Stimulated activated CD8-positive, alpha-beta memory T cell treated with anti-CD3 and anti-CD28 coated beads, Interleukin-4, amount 100 ng/mL, for 1 hour (primary cell): ENCODE measurements at places on chromosomes 12 and 14.

GRCh38 chr12:41699658-41700057 lies 445.0 kb downstream of the GXYLT1 start:
- no peak for DNase-seq

GRCh38 chr12:102633981-102634605 lies 153.7 kb upstream of the IGF1 start:
- DNase-seq: no peak

GRCh38 chr14:72999316-72999715 lies 27.6 kb downstream of the ZFYVE1 start:
- DNase-seq: no peak

GRCh38 chr12:105590571-105590970 lies 260.1 kb downstream of the C12orf75 start:
- no peak for DNase-seq

GRCh38 chr12:27970401-27971120 lies 2.0 kb downstream of the PTHLH start:
- DNase-seq: no peak

- DNase-seq: no peak
Observed at GRCh38 chr14:104431929-104432541, 147.5 kb upstream of the C14orf180 start.

DNA sequence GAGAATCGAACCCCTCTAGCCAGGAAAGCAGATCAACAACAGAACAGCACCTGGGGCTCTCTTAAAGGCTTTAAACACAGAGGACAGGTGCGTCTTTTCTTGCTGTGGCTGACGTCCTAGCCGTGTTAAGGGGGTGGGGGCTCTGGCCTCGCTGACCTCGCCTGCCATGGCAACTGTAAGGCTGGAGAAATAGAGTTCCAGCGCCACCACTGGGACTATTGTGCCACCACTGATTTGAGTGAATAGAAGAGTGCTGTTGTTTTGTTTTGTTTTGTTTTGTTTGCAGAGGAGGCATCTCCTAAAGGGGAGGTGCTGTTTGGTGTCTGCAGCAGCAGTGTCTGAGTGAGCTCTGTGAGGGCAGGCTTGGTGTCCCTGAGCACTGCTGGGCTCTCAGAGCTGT lies 34.2 kb upstream of the PRMT8 start:
- no peak for DNase-seq

DNA sequence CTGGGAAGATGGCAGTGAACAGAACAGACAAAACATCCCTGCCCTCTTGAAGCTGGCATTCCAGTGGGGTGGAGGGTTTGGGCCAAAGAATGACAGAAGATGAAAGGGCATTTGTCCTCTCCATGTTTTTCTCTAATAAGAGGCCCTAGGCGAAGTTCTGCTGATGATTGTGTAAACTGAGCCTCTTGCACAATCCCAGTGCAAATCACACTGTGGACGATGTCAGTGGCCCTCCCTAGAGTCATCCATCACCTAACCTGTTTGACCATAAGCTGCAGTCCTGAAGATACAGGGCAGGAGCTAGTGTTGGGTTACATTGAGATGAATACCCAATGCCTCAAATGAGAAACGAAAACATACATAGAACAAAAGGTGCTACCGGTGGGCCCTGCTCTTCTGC lies 622.4 kb upstream of the TBX3 start:
- no peak for DNase-seq

GRCh38 chr12:108854451-108855283 lies 2.7 kb downstream of the SSH1 start:
- DNase-seq: no peak

DNA sequence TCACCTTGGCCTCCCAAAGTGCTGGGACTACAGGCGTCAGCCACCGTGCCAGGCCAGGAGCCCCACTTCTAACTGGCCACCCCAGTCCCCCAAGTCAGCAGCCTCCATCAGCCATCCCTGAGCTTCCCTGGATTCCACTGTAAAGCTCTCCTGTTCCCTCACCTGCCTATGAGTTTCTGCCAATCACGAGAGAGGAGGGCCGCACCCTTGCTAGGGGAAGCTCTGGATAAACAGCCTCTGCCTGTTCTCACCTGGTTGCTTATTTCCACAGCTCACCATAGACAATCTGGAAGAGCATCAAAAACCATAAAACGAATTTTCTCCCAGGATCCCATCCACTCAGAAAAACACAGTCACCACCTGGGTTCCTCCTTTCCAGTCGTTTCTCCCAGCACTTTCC lies 5.0 kb downstream of the CDCA4 start:
- DNase-seq: no peak

DNA sequence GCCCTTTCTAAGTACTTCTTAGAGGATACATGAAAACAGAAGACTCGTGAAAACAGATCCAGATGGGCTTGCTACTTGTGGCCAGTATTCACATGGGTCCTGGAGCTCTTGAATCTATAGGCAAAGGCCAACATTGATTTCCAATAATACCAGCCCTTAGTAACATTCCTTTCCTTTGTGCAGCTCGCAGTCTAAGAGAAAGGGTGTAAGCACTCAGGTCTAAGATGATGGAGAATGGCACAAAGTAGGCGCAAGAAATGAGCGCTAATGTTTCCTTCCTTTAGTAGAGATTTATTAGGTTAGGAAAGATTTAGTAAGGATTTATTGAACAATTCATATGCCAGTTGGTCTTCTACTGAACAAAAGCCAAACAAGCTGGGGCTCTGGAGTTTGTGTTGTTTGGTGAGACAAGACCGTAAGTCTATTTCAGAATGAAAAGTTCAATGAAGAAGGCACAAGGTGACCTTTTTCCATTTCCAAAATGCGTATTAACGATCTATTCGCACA lies 525 bp downstream of the RNU6-8 start:
- DNase-seq: no peak

DNA sequence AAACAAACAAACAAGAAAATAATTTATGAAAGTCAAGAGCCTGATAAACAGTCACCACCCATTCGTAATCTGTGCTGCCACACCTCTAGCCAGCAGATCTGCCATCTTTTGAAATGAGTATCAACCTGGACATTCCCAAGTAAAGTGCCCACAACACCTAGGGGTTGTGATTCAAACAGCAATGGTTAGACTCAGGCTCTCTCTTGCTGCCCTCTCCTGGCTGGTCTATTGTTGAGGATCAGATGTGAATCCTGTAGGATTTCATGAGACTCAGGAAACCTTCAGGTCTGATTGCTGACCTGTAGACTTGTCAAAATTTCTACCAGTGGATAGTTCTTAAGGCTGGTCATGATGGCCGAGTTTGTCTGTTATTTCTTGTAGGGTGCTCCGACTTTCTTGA lies 26.8 kb downstream of the DGLUCY start:
- DNase-seq: no peak

DNA sequence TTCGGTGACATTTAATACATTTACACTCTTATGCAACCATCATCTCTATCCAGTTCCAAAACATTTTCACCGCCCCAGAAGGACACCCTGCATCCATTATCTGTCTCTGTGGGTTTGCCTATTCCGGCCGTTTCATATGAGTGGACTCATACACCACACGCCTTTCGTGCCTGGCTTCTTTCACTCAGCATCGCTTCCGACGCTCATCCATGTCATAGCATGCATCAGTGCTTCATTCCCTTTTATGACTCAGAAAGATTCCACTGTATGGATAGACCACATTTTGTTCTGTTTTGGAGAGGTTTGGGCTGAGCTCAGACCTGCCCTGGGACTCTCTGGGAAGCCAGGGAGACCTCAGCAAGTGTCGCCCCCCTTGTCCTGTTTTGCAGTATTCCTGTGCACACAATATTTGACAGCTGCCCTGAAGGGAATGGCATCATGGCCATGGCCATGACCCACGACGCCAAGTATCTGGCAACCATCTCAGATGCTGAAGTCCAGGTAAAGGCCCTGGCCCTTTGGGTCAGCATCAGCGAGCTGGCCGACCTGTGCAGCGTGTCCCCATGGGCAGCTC lies 23.8 kb downstream of the CFAP251 start:
- no peak for DNase-seq

DNA sequence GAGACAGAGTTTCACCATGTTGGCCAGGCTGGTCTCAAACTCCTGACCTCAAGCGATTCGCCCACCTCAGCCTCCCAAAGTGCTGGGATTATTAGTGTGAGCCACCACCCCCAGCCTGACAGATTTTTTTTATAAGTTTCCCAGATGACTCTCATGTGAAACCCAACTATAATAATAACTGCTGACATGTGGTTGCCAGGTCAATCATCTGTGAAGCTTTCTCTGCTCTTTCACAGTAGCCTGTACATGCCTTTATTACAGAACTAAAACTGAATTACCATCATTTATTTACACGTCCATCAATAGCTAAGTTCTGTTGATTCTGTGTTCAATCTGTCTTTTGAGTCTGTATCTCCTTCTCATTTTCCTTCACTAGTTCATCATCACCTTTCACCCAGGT lies 218.5 kb downstream of the RPS29 start:
- DNase-seq: no peak

- DNase-seq: no peak
Observed at GRCh38 chr14:99560922-99561683, 42.9 kb downstream of the CCDC85C start.

DNA sequence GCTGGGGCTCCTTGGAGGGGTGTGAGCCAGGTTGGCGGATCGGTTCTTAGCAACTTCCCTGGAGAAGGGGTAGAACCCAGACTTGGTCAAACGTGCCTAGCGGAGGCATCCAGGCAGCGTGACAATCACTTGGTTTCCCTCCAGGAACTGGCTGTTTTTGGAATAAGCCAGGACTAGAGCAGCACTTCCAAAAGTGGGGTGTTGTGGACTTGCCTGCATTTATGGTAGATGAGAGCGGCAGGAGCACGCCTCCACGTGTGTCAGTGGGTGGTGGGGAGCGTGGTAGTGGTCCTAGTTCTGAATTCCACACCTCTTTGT lies 2.8 kb downstream of the PRMT8 start:
- DNase-seq: no peak

DNA sequence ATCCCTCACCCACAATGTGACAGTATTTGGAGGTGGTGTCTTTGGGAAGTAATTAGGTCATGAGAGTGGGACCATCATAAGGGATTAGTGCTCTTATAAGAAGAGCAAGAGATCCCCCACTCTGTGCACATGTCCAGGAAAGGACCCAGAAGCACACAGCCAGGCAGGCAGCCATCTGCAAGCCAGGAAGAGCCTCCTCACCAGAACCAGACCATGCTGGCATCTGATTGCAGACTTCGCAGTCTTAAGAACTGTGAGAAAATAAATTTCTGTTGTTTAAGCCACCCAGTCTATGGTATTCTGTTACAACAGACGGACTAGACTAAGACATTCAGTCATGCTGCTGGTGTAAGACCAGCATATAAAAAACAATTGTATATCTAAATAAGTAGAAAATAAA lies 69.8 kb downstream of the EFCAB11 start:
- no peak for DNase-seq

DNA sequence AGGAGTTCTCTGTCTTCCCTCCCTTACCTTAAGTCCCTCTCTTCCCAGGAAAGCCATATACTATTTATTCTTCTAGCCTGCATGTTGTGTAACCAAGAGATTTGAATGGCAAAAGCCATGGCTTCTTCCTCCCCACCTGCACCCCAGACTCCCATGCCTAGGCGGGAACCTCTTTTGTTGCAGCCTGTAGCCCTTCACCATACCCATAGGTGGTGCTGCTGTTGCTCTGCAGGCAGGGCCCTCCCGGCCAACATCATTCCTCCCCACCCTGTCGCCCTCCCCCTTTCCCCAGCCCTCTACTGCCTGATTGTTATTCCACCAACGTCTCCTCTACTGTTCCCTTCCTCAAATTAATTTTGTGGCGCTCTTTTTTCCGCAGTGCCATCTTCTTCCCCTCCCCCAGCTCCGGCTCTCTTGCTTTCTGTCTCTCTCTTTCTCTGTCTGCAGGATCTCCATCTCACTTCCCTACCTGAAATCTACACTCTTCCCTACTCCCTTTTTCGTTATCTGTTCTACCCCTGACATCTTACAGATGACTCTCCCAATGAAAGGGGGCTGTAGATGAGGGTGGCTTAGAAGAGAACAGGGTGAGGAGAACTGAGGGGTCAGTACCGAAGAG lies 13.8 kb downstream of the NGDN start:
- DNase-seq: no peak

DNA sequence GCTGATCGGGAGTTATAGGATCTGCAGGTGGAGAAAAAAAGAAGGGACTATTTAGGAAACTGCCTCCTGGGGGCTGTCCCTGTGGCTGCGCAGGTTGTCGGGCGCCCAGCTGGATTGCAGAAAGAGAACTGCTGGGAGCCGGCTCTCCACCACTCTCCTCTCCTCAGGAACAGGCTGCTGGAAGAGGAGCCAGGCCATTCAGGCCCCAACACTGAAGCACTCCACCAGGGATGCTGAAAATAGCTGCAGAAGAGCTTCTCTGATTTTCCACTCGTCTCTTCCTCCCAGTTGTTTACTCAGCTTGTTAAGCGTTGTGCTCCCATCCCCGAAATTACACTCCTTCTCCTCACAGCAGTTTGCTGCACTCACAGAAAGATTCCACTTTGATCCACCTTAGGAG lies 347.3 kb downstream of the GLT1D1 start:
- DNase-seq: no peak

DNA sequence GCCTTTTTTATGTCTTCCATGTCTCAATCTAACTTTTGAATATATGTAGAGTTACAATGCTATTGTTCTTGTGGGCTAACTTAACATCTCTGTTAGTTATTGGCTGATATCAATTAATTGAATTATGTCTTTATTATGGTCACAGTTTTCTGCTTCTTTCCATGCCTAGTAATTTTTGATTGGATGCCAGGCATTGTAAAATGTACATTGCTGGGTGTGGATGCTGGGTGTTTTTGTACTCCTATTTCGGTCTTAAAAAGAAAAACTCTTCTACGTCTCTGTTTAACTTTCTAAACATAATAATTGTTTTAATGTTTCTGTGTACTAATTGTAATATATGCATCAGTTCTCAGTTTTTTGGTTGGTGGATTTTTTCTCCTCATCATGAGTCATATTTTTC lies 296.1 kb upstream of the PRICKLE1 start:
- DNase-seq: no peak

- no peak for DNase-seq
Observed at GRCh38 chr14:61179061-61179690, 102.0 kb downstream of the TMEM30B start.

DNA sequence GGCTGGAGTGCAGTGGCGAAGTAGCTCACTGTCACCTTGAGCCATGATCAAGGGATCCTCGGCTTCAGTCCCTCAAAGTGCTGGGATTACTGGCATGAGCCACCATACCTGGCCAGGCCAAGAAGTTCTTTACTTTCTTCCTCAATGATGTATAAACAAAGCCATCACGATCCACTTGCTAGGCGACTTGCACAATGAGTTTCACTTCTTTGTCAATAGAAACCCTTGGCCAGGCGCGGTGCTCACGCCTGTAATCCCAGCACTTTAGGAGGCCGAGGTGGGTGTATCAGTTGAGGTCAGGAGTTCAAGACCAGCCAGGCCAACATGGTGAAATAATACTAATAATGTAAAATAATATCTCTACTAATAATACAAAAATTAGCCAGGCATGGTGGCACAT lies 14.4 kb upstream of the SPSB2 start:
- DNase-seq: no peak
